Activated CD8-positive, alpha-beta T cell treated with anti-CD3 and anti-CD28 coated beads, Interleukin-2, amount 10 ng/mL, durations not matched to agents 7 days and 5 days (primary cell): ENCODE measurements at places on chromosomes 11 and 22. TPM values are rescaled to one million over a fixed set of nuclear protein-coding genes. Genes with fewer than 3 reads are reported as not detected.
A peak's percentile ranks its signal among the peaks of the same experiment; 100 is the strongest.

GRCh38 chr11:34548278-34548677 lies 34.7 kb upstream of the ELF5 start:
- H3K36me3 ChIP-seq: no peaks in the 10 kb centered on the region
- H3K27ac ChIP-seq: no peak overlapping the region
- DNase-seq: no peak
- H3K4me1 ChIP-seq: no peaks in the 10 kb centered on the region

DNA sequence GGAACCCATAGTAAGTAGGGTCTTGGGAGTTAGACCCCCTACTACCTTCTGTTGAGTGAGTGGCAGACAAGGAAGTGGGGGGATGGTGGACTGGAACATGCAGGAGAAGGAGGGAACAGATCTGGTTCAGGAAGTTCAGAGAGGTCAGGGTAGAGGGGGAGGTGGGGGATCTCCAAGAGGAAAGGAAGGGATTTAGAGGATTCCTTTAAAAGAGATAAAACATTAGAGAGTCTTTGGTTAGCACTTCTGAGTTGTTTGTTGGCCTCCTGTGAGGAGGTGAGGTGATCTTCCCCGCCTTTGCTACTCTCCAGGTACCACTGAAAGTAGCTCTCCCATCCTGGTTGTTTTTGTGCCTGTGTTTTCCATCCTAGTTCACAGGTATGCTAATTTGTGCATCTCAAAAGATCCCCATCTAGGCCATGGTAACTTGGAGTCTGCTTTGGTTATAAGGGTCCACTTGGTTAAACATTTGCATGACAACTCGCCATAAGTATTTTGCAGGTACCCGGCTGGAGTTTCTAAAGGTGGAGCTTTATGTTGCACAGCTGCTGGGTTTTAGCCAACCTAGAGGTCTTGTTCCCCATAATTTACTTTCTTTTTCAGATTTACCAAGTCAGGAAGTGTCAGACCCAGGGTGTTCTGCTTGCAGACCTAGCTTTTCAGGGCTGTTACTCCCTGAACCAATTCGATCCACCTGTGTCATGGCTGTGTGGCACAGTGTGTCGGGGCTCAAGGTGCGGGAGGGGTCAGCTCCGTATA lies 79.3 kb upstream of the SORL1 start:
- no peaks in the 10 kb centered on the region for H3K27me3 ChIP-seq
- H3K4me1 ChIP-seq: peaks cover 30% of the 10 kb centered on the region

Gene CCDC157
- total RNA-seq: 4.3 TPM

Gene OR8A1
- not detected for total RNA-seq

DNA sequence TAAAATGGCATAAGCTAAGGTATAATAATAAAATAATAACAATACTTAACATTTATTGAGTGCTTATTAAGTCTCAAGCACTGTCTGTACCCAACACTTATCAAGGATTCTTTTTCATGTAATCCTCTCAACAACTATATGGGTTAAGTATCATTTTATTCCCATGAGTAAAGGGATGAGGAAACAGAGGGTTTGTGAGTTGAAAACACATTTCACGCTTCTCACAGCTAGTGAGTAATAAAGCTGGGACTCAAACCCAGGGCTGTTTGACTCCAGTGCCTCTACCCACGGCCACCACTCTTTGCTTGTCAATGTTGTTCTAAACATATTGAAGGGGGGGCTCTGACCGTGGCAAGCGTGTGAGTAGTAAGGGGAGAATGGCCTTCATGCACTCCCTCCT lies 8.7 kb downstream of the CD3E start:
- DNase-seq: no peak
- H3K27ac ChIP-seq: peak overlapping the region; percentile 76
- H3K4me1 ChIP-seq: peaks cover 89% of the 10 kb centered on the region
- H3K4me3 ChIP-seq: no peak overlapping the region

GRCh38 chr11:88231894-88232482 lies 56.7 kb upstream of the RAB38 start:
- no peaks in the 10 kb centered on the region for H3K4me1 ChIP-seq
- no peaks in the 10 kb centered on the region for H3K27me3 ChIP-seq
- H3K27ac ChIP-seq: no peak overlapping the region
- no peak overlapping the region for H3K4me3 ChIP-seq
- peaks cover 8% of the 10 kb centered on the region for H3K36me3 ChIP-seq
- peak; percentile 38 for DNase-seq

DNA sequence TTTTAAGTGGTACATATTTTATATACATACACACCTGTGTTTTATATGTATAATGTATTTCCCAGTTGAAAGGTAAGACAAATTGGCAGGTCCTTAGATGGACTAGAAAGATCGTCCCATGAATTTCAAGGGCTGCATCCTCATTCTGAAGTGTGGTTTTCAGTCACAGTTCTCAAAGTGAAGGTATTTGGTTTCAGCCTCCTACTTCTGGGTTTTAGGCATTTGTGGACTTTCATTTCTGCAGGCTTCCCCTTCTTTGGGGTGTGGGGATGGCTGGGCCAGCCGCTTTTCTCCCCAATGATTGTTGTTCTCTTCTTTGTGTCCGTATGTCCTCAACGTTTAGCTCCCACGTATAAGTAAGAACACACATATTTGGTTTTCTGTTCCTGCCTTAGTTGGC lies 10.0 kb downstream of the DCPS start:
- no peaks in the 10 kb centered on the region for H3K27me3 ChIP-seq
- peaks cover 38% of the 10 kb centered on the region for H3K4me1 ChIP-seq
- peaks cover 49% of the 10 kb centered on the region for H3K36me3 ChIP-seq
- DNase-seq: no peak

- H3K27ac ChIP-seq: no peak overlapping the region
- no peaks in the 10 kb centered on the region for H3K4me1 ChIP-seq
- DNase-seq: no peak
- no peaks in the 10 kb centered on the region for H3K36me3 ChIP-seq
- H3K27me3 ChIP-seq: peaks cover 13% of the 10 kb centered on the region
These were observed 74.4 kb upstream of the FGF3 start for GRCh38 chr11:69893631-69894030.

DNA sequence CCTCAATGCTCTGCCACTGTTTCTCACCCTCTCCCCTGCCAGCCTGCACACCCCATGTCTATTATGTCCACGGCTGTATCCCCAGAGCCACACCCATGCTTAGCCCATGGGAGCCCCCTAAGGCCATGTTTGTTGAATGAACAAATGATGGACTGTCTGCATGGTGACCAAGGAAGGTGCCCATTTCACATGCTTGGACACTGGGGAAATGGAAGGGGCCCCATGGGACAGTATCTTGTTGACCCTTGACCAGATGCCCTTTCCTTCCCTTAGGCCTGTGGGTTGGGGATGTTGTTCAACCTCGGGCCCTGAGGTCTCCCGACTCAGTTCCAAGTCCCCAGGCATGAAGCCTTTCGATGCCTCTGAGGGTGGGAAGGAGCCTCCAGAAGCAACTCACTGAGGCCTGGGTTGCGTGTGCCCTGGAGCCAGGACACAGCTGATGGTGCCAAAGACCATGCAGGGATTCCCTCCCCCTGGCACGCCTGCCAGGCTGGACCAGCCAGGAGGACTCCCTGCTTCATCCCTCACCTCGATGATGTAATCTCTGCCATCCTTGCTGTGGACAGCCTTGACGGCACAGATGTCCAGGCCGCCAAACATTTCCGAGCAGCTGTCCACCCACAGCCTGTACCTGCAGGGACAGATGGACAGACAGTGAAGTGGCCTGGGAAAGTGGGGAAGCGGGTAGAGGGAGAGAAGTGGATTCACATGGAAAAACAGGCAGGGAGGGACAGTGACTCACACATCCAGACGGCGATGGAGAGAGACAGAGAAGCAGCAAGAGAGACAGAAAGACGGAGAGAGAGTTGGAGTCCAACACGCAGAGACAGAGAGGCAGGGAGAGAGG lies 58.9 kb downstream of the FBXO7 start:
- H3K27ac ChIP-seq: no peak overlapping the region
- H3K36me3 ChIP-seq: no peaks in the 10 kb centered on the region
- no peaks in the 10 kb centered on the region for H3K4me1 ChIP-seq

GRCh38 chr11:129639300-129639699 lies 176.3 kb upstream of the TMEM45B start:
- H3K4me1 ChIP-seq: peaks cover 5% of the 10 kb centered on the region
- H3K36me3 ChIP-seq: no peaks in the 10 kb centered on the region
- no peak for DNase-seq
- H3K27me3 ChIP-seq: no peaks in the 10 kb centered on the region

Gene ADM
- total RNA-seq: 3.6 TPM

- no peak for DNase-seq
- H3K4me3 ChIP-seq: no peak overlapping the region
- peak overlapping the region; percentile 88 for H3K27ac ChIP-seq
- peaks cover 32% of the 10 kb centered on the region for H3K36me3 ChIP-seq
These were observed 8.4 kb downstream of the MIAT start for GRCh38 chr22:26665813-26666231.

Gene OR6T1
- total RNA-seq: not detected

GRCh38 chr11:128210148-128210940 lies 377.0 kb downstream of the ETS1 start:
- H3K27me3 ChIP-seq: peaks cover 2% of the 10 kb centered on the region
- H3K36me3 ChIP-seq: no peaks in the 10 kb centered on the region
- no peak for DNase-seq
- H3K4me1 ChIP-seq: peaks cover 10% of the 10 kb centered on the region
- H3K4me3 ChIP-seq: no peak overlapping the region

GRCh38 chr11:9144828-9145227 lies 53.4 kb upstream of the SCUBE2 start:
- H3K4me3 ChIP-seq: no peak overlapping the region
- peak overlapping the region; percentile 43 for H3K27ac ChIP-seq
- H3K4me1 ChIP-seq: peaks cover 7% of the 10 kb centered on the region
- H3K36me3 ChIP-seq: peaks cover 58% of the 10 kb centered on the region
- no peaks in the 10 kb centered on the region for H3K27me3 ChIP-seq

Gene ART1
- not detected for total RNA-seq

DNA sequence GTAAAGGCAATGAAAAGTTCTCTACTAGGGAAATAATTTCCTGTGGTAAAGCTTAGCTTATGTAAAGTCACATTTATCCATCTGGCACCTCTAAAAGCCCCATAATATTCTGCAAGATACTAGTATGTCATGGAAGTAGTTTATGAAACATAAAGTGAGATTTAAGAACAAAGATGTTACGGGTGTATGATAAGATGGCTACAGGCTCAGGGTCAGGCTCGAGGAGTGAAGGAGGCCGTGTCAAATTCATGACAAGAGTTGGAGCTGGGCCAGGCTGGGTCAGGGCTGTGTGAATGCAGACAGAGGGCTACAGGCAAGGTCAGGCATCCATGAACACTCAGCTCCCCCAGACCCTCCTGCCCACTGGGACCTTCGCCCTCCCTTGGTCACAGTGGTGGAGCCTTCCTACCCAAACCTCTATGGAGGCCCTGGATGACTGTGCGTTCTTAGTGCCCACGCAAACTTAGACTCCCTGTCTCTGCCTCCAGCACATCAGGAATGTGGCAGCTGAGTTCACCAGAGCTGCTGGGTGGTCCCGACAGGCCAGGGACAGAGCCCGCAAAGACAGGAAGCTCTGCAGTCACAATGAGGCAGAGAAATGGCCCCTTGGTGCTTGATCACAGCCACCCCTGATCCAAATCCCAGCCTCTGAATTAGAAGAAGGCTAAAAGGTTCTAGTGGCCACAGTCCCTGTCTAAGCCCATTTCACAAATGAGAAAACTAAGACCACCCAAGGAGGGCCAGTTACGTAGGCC lies 14.8 kb downstream of the IGLL5 start:
- no peak overlapping the region for H3K27ac ChIP-seq
- H3K27me3 ChIP-seq: peaks cover 10% of the 10 kb centered on the region
- H3K4me3 ChIP-seq: no peak overlapping the region
- no peak for DNase-seq
- no peaks in the 10 kb centered on the region for H3K36me3 ChIP-seq
- no peaks in the 10 kb centered on the region for H3K4me1 ChIP-seq

- H3K27ac ChIP-seq: no peak overlapping the region
- H3K36me3 ChIP-seq: no peaks in the 10 kb centered on the region
- H3K4me1 ChIP-seq: no peaks in the 10 kb centered on the region
- H3K27me3 ChIP-seq: no peaks in the 10 kb centered on the region
These were observed 413.4 kb downstream of the MN1 start for GRCh38 chr22:27388090-27388600.

GRCh38 chr11:41306431-41306830 lies 153.0 kb downstream of the LRRC4C start:
- no peaks in the 10 kb centered on the region for H3K27me3 ChIP-seq
- H3K36me3 ChIP-seq: no peaks in the 10 kb centered on the region
- DNase-seq: no peak
- no peak overlapping the region for H3K4me3 ChIP-seq

Gene SAA4
- total RNA-seq: not detected

DNA sequence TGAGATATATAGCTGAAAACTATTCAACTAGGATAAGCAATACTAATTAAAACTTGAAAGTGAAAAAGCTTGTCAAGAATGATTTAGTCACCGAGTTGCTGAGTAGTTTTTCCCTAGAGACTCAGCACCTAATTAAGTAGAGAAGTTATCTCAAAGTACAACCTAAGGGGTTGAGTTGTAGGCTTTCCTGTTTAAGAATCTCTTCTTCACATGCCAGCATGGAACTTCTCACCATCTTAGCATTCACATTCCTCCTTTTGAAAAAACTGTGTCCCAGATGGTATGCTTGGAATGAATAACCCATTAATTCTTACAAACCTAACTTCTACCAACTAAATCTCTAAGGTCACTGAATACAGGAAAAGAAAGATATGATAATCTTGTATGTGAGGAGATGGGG lies 303.3 kb upstream of the ZC3H12C start:
- DNase-seq: no peak
- H3K27ac ChIP-seq: no peak overlapping the region
- no peaks in the 10 kb centered on the region for H3K36me3 ChIP-seq

DNA sequence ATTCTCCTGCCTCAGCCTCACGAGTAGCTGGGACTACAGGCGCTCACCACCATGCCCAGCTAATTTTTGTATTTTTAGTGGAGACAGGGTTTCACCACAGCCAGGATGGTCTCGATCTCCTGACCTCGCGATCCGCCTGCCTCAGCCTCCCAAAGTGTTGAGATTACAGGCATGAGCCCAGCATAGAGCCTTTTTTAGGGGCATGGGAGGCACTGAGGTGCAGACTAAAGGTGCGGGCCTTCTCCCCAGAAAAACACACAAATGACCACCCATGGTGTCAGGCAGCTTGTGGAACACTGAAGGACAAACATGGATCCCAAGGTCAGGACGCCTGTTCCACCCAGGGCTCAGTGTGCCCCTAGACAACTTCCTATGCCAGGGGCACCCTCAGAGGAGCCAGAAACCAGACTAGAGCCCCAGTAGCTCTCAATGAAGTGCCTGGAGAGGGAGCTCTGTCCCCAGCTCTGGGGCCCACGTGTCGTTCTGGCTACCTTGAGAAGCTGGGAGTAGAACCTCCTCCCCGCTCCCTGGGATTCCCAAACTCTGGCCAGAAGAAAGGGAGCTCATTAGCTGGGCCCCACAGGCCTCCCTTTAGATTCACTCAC lies 21.2 kb upstream of the CD5 start:
- peaks cover 5% of the 10 kb centered on the region for H3K36me3 ChIP-seq
- peaks cover 77% of the 10 kb centered on the region for H3K4me1 ChIP-seq
- no peaks in the 10 kb centered on the region for H3K27me3 ChIP-seq
- H3K27ac ChIP-seq: peak overlapping the region; percentile 96
- H3K4me3 ChIP-seq: peak overlapping the region; percentile 75
- no peak for DNase-seq

- H3K27ac ChIP-seq: no peak overlapping the region
- no peak overlapping the region for H3K4me3 ChIP-seq
- H3K27me3 ChIP-seq: no peaks in the 10 kb centered on the region
- H3K36me3 ChIP-seq: no peaks in the 10 kb centered on the region
- DNase-seq: no peak
These were observed 30.3 kb upstream of the WNT7B start for GRCh38 chr22:46007003-46007847.
